ENCODE measurements at places on chromosomes 5 and 9.

DNA sequence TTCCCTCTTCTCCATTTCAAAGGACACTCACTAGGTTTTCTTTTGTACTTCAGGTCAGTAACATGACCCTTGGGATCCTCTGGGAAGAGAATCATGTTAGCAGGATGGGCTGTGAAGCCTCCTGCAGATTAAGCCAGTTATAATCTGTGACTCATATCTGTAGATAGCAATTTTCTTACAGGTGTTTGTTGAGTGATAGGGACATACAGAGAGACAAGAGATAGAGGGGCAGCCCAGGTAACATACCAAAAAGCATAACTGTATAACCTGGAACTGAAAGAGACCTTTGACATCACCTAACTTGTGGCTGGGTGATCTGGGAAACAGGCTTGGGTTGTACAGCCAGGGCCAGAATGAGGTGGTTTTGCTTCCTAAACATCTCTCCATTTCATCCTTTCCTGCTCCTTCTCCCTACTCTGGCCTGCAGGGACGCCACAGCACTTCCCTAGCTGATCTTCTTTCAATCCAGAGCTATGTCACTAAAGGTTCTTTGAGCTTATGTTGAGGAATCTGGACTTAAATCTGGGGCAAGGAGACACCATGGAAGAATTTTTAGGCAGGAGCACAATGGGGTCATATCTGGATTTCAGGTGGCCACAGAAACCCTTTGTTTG is 21.0 kb upstream of the PPARGC1B start:
- DNase-seq = no peak

DNA sequence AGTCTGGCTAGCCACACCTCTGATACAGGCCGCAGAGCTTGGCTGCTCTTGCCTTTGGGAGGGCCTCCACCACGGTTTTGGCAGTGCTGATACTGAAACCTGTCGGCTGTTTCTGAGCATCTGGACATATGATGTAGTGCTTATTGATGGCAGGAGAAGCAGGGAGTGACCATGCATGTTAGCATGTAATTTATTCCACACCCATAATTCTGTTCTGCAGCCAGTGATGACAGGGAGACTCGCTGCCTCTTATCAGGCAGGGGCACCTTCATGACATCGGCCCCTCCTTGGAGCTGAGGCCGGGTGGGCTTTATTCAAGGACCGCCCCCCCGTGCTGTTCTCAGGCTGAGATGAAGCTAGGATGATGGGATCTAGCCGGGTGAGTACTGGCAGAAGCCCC is 49.0 kb downstream of the OLFM1 start:
- no peak for DNase-seq

DNA sequence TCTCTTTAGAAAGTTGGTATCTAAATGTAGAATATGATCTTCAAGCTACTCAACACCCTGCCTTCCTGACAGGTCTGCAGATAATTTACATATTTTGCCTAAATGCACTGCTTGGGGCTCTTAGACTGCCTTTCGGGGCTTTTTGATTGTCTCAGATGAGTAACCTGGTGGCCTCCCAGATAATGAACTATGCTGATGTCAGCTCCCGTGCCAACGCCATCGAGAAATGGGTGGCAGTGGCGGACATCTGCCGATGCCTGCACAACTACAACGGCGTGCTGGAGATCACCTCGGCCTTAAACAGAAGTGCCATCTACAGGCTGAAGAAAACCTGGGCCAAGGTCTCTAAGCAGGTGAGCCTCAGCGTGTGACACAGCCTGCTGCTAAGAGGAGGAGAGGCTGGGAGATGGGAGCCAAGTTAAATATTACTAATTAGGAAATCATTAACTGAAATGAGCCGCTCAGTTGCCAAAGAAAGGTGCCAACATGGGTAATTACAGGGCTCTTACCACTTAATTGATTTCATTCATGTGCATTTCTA is 20.8 kb upstream of the CKMT2 start:
- no peak for DNase-seq

GRCh38 chr9:29200650-29201049 is 1627.4 kb upstream of the C9orf72 start:
- no peak for DNase-seq

DNA sequence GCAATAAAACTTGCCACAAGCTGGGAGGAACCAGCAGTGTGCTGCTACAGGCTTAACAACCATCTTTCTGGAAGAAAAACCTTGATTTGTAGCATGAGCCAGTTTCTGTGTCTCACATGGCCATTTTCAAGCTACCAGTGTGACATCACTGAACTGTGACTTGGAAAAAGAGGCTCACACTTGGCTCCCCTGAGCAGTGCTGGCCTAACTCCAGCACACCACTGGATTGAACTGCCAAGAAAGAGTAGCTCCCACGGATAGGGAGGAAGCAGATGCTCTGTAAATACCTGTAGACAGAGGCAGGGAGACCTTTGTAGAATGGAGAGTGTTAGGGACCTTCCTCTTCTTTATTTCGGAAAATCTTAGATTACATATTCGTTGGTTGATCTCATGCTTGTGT is 197.9 kb downstream of the SH3GL2 start:
- peak; percentile 6 for DNase-seq

- peak; percentile 2 for DNase-seq
Measured at GRCh38 chr9:35193762-35194161, 32.0 kb downstream of the UNC13B start.

- DNase-seq = no peak
Measured at GRCh38 chr5:145429170-145429569, 406.0 kb downstream of the PRELID2 start.

GRCh38 chr5:123093601-123094236 is 4.7 kb downstream of the PRDM6 start:
- no peak for DNase-seq

- peak; percentile 9 for DNase-seq
Measured at GRCh38 chr9:111904026-111904425, 7.4 kb downstream of the UGCG start.

DNA sequence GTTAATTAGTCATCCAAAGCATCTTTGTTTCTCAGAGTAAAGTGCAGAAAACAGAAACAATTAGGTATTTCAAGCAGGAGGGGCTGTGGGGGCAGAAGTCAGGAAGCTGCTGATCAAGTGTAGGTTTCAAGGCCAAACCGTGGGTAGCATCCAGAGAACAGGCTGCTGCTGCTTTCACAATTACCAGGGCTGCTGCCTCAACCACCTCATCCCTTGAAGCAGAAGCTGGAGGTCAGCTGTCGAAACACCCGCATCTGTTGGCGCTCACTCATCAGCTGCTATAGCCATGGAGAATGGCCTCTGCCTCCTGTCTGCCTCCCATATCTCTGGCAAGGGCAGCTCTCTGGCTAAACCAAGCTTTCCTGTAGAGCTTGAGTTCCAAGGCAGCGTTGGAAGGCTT is 122.9 kb upstream of the OSMR start:
- peak; percentile 11 for DNase-seq

DNA sequence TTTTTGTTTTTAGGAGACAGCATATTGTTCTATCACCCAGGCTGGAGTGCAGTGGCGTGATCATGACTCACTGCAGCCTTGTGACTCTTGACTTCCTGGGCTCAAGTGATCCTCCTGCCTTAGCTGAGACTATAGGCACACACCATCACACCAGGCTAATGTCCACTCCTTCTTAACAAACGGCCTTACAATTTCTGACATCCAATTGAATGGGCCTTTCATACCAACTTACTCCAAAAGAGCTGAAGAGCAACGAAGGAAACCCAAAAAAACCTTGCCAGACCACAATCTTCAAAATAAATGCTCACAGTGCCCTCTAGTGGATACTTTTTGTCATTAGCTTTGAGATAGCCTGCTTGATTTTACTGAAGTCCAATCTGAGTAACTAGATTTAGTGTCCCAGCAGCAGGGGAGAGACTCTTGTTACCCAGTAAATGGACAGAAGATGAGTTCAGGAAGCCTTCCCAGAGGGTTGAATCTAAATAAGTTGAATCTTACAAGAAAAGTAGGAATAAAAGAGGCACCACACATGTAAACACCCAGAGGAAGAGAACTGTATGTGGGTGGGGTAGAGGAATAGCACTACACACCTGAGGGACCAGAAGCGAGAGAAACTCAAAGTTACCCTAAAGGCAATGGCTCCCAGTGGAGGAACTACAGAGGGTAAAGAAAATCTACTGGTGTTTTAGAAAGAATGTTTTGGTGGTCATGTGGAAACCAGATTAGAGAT is 9.3 kb downstream of the ZNF622 start:
- peak; percentile 85 for DNase-seq

GRCh38 chr5:142065273-142065672 is 43.3 kb upstream of the NDFIP1 start:
- peak; percentile 71 for DNase-seq

- DNase-seq = peak; percentile 55
Measured at GRCh38 chr9:18330401-18331309, 143.3 kb upstream of the ADAMTSL1 start.

- DNase-seq = peak; percentile 72
Measured at GRCh38 chr5:154375329-154376008, 70.3 kb upstream of the SAP30L start.

- no peak for DNase-seq
Measured at GRCh38 chr9:2018764-2019558, 3.8 kb downstream of the SMARCA2 start.

DNA sequence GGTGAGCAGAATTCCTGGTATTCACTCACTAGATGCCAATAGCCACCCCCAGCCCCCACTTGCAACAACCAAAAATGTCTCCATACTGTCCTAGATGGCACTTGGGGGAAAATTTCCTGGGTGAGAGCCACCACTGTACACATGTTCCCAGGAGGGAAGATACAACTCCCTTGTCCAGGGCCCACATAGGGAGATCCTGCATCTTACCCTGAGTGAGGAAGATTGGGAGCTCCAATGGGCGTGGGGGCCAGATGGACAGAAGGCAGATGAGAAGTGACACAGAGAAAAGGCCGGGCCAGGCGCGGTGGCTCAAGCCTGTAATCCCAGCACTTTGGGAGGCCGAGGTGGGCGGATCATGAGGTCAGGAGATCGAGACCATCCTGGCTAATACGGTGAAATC is 12.3 kb upstream of the IPPK start:
- no peak for DNase-seq

- DNase-seq = peak; percentile 90
Measured at GRCh38 chr5:74538206-74538661, 102.3 kb downstream of the ENC1 start.

- DNase-seq = no peak
Measured at GRCh38 chr5:93088592-93089389, 492.2 kb downstream of the NR2F1-AS1 start.

Data from cardiac fibroblast (primary cell).